ENCODE measurements at places on chromosomes 3 and 15.

DNA sequence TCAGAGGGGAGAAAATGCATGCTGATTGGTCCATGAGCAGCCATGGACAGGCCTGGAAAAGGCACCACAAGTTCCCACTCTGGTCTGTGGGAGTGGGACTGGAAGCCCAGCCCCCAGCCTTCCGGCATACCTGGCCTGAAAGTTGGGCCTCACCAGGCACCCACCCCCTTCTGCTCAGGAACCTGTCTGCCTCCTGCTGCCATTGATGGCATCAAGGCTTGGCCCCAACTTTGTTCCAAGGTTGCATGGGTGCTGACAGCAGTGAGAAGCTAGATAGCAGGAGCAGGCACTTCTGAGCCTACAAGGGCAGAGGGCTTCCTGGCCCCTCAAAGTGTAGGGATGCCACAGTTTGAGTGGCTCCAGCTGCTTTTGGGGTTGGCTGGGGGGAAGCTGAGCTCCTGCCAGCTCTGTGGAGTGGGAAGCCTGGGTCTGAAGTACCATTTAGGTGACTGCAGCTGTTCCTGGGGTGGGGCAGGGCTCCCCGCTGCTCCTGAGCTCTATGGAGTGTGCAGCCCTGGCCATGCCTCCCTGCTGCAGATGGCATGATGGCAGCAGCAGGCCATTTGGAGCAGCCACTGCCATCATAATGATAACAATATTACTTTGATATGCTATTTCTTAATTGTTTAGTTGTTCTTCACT is 1054.1 kb upstream of the GBE1 start:
- no peak for DNase-seq

- no peak for DNase-seq
These were observed 104.5 kb downstream of the SST start for GRCh38 chr3:187565701-187566100.

DNA sequence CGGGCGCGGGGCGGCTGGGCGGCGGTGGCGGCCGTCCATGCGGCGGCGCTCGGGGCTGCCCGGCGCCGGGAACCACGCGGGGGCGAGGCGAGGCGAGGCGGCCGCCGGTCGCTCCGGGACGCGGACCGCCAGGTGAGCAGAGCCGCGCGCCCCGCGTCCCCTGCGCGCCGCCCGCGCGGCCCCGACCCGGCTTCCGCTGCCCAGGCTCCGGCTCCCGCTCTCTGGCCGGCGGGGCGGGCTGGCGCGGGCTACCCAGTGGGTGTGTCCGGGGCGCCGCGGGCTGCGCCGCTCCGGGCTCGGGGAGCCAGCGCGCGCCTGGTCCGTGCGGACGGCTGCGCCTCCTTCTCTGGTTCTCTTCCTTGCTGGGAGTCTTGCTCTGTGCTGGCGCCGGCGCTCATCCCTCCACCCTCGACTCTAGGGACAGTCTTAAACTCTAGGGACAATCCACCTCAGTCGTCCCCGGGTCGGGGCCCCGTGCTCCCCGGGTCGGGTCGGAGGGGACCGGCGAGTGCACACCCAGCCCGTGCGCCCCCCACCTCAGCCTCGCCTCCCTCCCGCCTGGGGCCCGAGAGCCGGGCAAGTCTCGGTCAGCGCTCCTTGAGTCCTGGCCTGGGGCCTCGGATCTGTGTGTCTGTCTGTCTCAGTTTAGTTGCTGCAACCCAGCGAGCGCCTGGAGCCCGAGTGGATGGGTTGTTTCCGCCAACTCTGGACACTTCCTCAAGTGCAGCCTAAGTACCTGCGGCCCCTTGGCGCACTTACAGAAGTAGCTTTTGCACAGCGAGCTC is 488 bp downstream of the THSD4 start:
- no peak for DNase-seq

DNA sequence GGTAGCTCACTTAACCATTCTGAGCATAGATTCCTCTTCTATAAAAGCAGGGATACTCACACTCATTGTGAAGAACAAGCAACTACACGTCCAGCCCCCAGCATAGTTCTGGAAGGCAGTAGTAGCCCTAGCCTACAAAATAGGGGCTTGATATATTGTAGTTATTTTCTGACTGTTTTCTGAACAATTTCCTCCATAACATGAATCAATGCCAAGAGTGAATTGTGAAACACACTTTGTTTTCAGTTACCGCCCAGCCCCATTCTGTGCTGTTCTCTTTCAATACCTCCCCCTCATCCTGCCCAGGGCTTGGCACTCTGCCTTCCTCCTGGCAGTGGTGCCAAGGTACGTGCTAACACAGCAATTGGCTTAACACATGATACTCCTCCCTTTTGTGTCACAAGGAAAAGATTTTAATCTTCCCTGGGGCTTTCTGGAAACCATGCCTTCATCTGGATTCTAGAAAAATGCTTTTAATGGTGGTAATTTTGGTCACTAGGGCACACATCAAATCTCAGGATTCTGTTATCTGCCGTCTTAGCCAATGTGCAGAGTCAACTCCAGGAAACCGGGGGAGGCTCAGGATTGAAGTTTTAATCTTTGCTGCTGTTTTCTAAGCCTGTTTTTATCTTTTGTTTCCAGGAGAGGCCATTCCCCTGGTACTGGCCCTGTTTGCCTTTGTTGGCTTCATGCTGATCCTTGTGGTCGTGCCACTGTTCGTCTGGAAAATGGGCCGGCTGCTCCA is 37.2 kb downstream of the IL20RB start:
- no peak for DNase-seq

All from CD4-positive, alpha-beta T cell treated with Interleukin-6 for 4 hours (primary cell).